B cell (primary cell): ENCODE measurements at places on chromosomes 7 and 10. TPM values are rescaled to one million over a fixed set of nuclear protein-coding genes. Genes with fewer than 3 reads are reported as not detected.

GRCh38 chr7:1015196-1016121 lies 28.9 kb upstream of the GPR146 start:
- DNase-seq, result no peak

GRCh38 chr10:84333864-84334451 lies 5.6 kb downstream of the CCSER2 start:
- peak; percentile 76 for DNase-seq

- DNase-seq, result no peak
Observed at GRCh38 chr10:86663576-86664339, 4.6 kb upstream of the LDB3 start.

DNA sequence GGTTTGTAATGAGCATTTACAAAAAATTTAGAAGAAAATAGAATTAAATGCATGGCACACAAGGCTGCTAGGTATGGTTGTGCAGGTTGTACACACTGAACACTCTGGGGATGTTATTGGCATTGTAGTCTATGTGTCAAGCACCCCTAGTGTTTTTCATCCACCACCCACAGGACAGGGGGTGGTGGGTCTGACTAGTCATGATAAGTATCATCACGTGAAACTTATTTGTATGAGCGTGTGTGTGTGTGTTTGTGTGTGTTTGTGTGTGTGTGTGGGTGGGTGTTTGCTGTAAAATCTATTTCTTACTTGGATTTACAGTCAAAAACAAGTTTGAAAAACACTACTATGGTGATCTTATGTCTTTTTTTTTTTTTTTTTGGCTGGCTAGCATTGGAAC lies 66.5 kb downstream of the MAP3K8 start:
- DNase-seq, result no peak

GRCh38 chr7:101397770-101398324 lies 35.2 kb downstream of the COL26A1 start:
- DNase-seq, result no peak

The RGR gene
- not detected in 2 replicates for polyA plus RNA-seq

The INSYN2A gene
- not detected in 2 replicates for polyA plus RNA-seq

The GPAM gene
- 2.6 and 3.3 TPM in 2 replicates for polyA plus RNA-seq

The MEOX2 gene
- polyA plus RNA-seq, result not detected in 2 replicates
